Stomach (tissue), 19 donors: ENCODE measurements at places on chromosomes 2 and 18. TPM values are rescaled to one million over a fixed set of nuclear protein-coding genes. Genes with fewer than 3 reads are reported as not detected.

- no peaks in the 10 kb centered on the region for H3K36me3 ChIP-seq
- DNase-seq, result no peak
- H3K4me1 ChIP-seq, result no peaks in the 10 kb centered on the region
- H3K27ac ChIP-seq, result no peak overlapping the region
- no peaks in the 10 kb centered on the region for H3K27me3 ChIP-seq
These were observed 66.5 kb downstream of the COLEC12 start for GRCh38 chr18:433960-434359.

Gene LYG2
- not detected for total RNA-seq

DNA sequence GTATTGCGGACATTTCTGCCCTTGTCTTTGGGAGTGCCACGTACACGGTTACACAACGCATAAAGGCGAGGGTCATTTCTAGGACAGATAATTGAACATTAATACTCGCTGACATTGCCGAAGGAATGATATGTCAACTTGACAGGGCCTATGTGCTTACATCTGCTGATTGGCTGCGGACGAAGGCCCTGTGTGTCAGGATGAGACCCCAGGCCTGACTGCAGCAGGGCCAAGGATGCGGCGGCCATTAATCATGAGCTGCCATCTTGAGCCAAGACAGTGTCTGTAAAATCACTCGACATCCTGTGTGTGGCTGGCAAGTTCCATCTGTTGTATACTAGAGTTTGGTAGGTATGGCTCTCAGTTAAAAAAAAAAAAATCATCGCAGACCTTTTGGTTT, 96.6 kb downstream of the MEIS1 start:
- H3K27me3 ChIP-seq, result no peaks in the 10 kb centered on the region
- no peak overlapping the region for H3K27ac ChIP-seq
- no peak for DNase-seq
- peaks cover 41% of the 10 kb centered on the region for H3K4me1 ChIP-seq

- no peak overlapping the region for H3K27ac ChIP-seq
- H3K4me1 ChIP-seq, result no peaks in the 10 kb centered on the region
- H3K36me3 ChIP-seq, result peaks cover 13% of the 10 kb centered on the region
- no peak overlapping the region for H3K4me3 ChIP-seq
These were observed 10.2 kb downstream of the FECH start for GRCh38 chr18:57576316-57576715.

- no peak for DNase-seq
- no peaks in the 10 kb centered on the region for H3K27me3 ChIP-seq
- H3K27ac ChIP-seq, result no peak overlapping the region
- H3K4me3 ChIP-seq, result no peak overlapping the region
These were observed 75.9 kb downstream of the HRH4 start for GRCh38 chr18:24536326-24536725.

Gene IL18RAP
- not detected for total RNA-seq

GRCh38 chr2:3612639-3613523, 18.0 kb downstream of the COLEC11 start:
- H3K27me3 ChIP-seq, result peaks cover 3% of the 10 kb centered on the region
- H3K27ac ChIP-seq, result no peak overlapping the region
- no peak overlapping the region for H3K4me3 ChIP-seq
- H3K4me1 ChIP-seq, result no peaks in the 10 kb centered on the region

DNA sequence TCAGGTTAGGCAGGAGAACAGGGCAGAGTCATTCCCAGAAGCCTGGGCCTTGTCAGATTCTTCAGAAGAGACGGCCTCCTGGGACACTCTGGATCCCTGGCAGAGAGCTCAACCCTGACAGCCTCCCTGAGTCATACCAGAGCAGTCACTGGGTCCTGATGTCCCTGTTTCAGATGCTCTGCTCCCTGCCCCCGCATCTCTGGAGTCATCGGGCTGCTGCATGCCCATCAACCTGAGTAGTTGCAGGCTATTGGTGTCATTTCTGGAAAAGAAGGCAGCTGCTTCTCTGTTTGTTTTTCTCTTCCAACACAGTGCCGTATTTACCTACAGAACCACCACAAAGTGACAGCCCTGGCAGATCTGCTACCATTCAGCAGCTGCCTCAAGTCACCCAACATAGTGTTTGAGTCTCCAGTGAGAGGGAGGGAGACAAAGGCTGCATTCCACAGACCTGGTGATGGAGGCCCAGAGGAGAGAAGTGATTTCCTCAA, 145.1 kb downstream of the B3GNT2 start:
- no peaks in the 10 kb centered on the region for H3K36me3 ChIP-seq
- peak; percentile 29 for DNase-seq
- no peak overlapping the region for H3K4me3 ChIP-seq
- H3K4me1 ChIP-seq, result peaks cover 14% of the 10 kb centered on the region

Gene DYNAP
- total RNA-seq, result not detected

DNA sequence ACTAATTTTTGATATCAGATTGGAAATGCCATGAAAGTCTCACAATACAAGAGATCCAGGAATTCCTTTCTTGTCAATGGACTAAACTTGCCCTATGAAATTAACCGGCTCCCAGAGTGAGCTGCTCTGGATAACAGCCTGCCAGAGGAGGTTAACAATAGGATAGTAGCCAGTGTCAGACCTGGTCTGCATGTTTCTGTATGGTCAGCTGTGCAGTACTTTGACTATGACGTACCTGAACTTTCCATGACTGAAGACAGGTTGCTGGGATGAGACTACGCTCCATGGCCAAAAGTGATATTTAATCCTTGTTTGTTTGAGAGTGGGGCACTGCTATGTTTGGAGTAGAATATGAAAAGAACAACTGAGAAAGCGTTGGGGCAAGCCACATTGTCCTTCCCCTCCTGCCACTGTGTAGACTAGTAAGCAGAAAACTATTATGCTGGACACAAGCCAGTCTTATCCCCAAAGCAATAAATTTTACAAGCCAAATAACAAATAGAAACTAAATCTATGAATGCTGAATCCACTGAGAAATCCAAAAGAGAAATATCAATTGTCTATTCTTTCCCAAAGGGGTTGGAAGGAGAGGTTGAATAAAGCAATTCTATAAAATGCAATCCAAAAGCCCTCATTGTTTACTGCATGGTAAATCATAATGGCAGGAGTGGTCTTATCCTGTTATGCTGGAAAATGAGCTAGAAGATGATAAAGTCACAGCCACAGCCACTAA, 115.5 kb upstream of the CYP26B1 start:
- no peaks in the 10 kb centered on the region for H3K36me3 ChIP-seq
- H3K4me1 ChIP-seq, result no peaks in the 10 kb centered on the region
- H3K27me3 ChIP-seq, result no peaks in the 10 kb centered on the region
- DNase-seq, result no peak
- no peak overlapping the region for H3K27ac ChIP-seq

Gene ARHGEF4
- total RNA-seq, result 7.7 TPM

DNA sequence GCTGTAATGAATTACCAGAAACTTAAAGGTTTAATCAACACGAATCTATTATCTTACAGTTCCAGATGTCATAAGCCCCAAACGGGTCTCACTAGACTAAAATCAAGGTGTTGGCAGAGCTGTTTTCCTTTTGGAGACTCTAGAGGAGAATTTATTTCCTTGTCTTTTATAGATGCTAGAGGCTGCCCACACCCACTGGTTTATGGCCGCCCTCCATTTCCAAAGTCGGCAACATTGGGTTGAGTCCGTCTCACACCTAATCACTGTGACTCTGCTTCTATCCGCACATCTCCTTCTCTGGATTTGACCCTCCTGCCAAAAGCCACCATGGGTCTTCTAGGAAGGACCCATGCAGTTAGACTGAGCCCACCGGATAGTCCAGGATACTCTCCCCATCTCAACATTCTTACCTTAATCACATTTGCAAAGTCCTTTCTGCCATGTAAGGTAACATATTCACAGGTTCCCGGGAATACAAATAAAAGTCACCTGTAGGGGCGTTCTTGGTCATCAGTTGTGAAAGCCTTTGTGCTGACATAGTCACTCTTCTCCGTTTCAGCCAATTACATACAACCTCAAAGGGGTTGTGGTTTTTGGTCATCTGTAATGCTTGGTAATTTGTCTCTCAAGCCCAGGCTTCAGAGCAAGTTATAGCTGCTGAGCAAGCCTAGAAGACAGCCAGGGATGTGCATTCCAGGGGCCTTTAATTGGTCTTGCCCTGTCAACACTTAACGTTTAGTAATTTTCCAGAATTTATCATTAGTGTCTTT, 179.4 kb downstream of the ANTXR1 start:
- no peak for DNase-seq
- peaks cover 5% of the 10 kb centered on the region for H3K36me3 ChIP-seq
- H3K27ac ChIP-seq, result no peak overlapping the region
- peaks cover 9% of the 10 kb centered on the region for H3K4me1 ChIP-seq
- H3K4me3 ChIP-seq, result no peak overlapping the region

DNA sequence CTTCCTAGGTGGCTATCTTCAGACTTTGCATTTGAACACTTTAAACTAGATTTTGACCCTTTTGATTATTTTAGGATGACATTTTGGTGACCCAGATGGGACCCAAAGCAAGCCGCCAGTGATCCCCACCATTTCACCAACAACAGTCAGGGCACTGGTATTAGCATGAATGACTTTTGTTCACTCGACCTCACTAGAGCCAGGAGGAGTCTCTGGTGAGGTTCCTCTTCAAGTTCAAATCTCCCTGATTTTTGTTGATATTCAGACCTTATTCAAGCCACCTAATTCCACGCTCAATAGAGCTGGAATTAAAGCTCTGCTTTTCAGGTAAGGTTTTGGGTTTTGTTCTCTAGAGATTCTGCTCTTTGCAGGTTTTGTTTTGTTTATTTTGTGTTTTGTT, 202.3 kb downstream of the MREG start:
- DNase-seq, result no peak
- H3K4me3 ChIP-seq, result no peak overlapping the region
- no peaks in the 10 kb centered on the region for H3K27me3 ChIP-seq
- no peaks in the 10 kb centered on the region for H3K36me3 ChIP-seq
- H3K4me1 ChIP-seq, result peaks cover 4% of the 10 kb centered on the region

DNA sequence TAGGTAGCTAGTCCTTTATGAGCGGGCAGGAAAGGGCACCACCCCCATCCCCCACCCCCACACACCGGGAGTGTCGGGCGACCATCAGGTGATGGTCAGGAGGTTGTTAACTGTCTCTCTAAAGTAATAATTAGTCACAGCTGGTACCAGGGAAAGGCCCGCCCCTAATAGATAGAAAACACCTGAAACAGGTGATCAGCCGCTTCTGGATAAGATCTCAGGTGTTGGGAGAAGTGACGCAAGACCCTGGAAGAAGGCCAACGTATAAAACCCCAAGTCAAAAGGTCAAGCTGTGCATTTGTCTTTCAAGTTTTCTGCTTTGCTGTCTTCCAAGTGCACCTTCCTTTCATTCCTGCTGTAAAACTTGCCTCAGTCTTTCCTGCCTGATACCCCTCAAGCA, 59.6 kb upstream of the LINC00305 start:
- no peak overlapping the region for H3K4me3 ChIP-seq
- H3K4me1 ChIP-seq, result no peaks in the 10 kb centered on the region
- DNase-seq, result no peak
- H3K27me3 ChIP-seq, result no peaks in the 10 kb centered on the region
- no peak overlapping the region for H3K27ac ChIP-seq
